GM13977 (cell line): ENCODE measurements at places on chromosomes 6 and 20.

GRCh38 chr6:151004383-151005024, 139.0 kb downstream of the MTHFD1L start:
- no peak for DNase-seq

GRCh38 chr20:36467076-36467999, 74.0 kb upstream of the MYL9 start:
- peak; percentile 63 for DNase-seq

- DNase-seq, result no peak
These were observed 282.2 kb downstream of the PTPRK start for GRCh38 chr6:128238225-128238624.

GRCh38 chr6:66854014-66854413, 1147.0 kb upstream of the EYS start:
- DNase-seq, result no peak

GRCh38 chr20:36756496-36756895, 10.6 kb upstream of the NDRG3 start:
- DNase-seq, result no peak
